Esophagus muscularis mucosa (tissue), 4 donors: ENCODE measurements at places on chromosomes 2 and 18. TPM values are rescaled to one million over a fixed set of nuclear protein-coding genes. Genes with fewer than 3 reads are reported as not detected.

The CD8B gene
- 4.3 TPM for total RNA-seq

The FAM237A gene
- not detected for total RNA-seq

The SPTBN1 gene
- 572 TPM for total RNA-seq

The IL1B gene
- total RNA-seq = 2.7 TPM

The ANKRD44 gene
- total RNA-seq = 41.4 TPM

The EML6 gene
- total RNA-seq = 4.6 TPM

The QPCT gene
- 4.0 TPM for total RNA-seq

The ACTG2 gene
- total RNA-seq = 4,198 TPM

The CTAGE1 gene
- not detected for total RNA-seq

The GRB14 gene
- total RNA-seq = 5.3 TPM

- no peaks in the 10 kb centered on the region for H3K4me1 ChIP-seq
- H3K27ac ChIP-seq = no peak overlapping the region
- no peak for DNase-seq
- H3K36me3 ChIP-seq = peaks cover 93% of the 10 kb centered on the region
- H3K4me3 ChIP-seq = no peak overlapping the region
- H3K27me3 ChIP-seq = no peaks in the 10 kb centered on the region
These were observed 10.2 kb downstream of the IAH1 start for GRCh38 chr2:9484533-9484932.

DNA sequence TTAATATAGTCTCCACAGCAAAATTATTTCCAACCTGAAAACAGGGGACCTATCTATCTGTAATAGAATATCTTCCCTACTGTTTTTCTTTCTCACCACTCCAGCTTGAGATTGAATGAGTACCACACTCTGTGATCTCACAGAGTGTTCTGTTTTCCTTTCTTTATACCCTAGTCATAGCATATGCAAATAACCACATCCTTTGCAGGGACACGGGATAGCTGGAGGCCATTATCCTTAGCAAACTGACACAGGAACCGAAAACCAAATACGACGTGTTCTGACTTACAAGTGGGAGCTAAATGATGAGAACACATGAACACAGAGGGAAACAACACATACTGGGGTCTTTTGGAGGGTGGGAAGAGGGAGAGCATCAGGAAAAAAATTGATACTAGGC is 224.7 kb downstream of the SLC8A1 start:
- H3K4me1 ChIP-seq = peaks cover 35% of the 10 kb centered on the region
- no peaks in the 10 kb centered on the region for H3K27me3 ChIP-seq
- DNase-seq = no peak
- H3K36me3 ChIP-seq = no peaks in the 10 kb centered on the region
- H3K27ac ChIP-seq = peak overlapping the region; percentile 38

- no peak for DNase-seq
- peaks cover 6% of the 10 kb centered on the region for H3K36me3 ChIP-seq
- H3K4me3 ChIP-seq = peak overlapping the region; percentile 77
- peak overlapping the region; percentile 94 for H3K27ac ChIP-seq
These were observed 693 bp downstream of the ORC2 start for GRCh38 chr2:200962811-200963123.

DNA sequence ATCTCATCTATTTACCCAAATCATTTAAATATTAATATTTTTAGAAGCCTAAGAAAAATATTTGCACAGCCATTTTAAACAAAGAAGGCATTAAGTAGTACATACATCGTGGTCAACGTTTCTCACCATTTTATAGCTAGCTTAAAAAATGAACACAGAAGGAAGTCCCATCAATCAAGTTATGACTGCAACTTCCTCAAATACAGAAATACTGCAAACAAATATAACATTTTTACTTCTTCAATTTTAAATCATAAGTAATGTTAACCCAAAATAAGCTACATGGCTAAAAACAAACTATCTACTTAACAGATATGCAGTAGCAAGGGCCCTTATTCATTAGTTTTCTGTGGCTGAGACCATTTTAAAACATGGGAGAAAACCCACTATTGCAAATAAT is 30.6 kb downstream of the ITSN2 start:
- no peaks in the 10 kb centered on the region for H3K27me3 ChIP-seq
- H3K36me3 ChIP-seq = no peaks in the 10 kb centered on the region
- no peak overlapping the region for H3K27ac ChIP-seq
- DNase-seq = no peak

DNA sequence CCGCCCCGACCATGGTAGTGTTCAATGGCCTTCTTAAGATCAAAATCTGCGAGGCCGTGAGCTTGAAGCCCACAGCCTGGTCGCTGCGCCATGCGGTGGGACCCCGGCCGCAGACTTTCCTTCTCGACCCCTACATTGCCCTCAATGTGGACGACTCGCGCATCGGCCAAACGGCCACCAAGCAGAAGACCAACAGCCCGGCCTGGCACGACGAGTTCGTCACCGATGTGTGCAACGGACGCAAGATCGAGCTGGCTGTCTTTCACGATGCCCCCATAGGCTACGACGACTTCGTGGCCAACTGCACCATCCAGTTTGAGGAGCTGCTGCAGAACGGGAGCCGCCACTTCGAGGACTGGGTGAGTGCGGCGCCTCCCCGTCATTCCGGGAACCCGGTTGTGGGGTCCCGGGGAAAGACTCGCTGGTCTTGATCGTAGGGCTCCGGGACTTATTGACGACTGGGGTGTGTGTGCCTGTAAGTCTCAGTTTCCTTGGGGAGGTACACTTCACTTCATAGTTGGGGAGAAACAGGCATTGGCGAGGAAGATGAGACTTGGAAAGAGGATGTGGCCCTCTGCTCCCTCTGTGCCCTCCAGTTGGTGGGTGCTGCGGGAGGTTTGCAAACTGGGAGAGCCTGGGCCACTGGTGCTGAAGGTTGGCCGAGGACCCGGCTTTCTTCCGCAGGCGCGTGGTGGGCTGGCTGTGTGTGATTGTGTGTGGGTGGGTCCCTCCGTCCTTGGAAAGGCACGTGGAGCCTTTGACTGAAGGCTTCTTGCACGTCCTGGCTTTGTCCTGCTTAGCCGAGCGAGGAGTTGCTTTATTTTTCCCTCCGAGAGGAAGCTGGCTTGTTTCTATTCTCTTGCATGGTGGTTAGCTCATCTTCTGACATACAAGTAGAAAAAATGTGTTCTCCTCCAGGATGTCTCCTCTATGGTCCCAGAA is 886 bp downstream of the PRKCE start:
- no peak for DNase-seq
- peaks cover 28% of the 10 kb centered on the region for H3K4me1 ChIP-seq
- peak overlapping the region; percentile 96 for H3K4me3 ChIP-seq

DNA sequence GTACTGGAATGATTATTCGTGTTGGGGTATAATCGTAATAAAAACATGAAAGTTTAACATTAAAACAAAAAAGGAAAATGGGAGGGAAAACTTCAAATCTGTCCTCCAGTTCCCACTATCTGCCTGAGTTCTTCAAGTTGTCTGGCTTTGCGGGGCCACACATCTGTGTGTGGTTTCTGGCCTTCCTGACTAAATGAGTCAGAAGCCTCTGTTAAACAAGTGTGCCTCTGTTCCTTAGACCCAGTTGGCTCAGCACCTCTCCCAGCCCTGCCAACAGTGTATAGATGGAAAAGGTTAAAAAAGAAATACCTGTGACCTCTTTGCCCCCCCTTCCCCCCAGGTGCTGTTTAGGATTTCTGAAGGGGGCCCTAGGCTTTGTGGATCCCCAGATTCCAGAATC is 30.2 kb downstream of the XDH start:
- no peak overlapping the region for H3K27ac ChIP-seq
- DNase-seq = no peak

DNA sequence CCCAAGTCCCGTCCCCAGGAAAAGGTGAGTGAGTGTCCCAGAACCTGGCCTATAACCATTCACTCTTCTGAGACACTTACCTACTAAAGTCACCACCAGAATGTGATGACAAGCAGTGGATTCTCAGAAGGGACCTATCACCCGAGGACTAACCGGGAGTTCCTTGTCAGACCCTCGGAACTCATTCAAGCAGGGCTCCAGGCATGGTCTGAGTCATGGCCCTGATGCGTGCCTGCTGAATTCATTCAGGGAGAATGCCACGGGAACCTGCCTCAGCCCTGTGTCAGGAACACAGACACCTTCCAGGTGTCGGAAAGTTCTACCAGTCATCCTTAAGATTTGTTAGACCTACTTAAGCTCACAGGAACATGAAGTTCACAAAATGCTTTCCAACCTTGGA is 29.8 kb downstream of the ALPK2 start:
- no peak overlapping the region for H3K4me3 ChIP-seq
- H3K27me3 ChIP-seq = no peaks in the 10 kb centered on the region
- no peak overlapping the region for H3K27ac ChIP-seq
- no peaks in the 10 kb centered on the region for H3K36me3 ChIP-seq
- no peak for DNase-seq

GRCh38 chr2:188199716-188200128 is 92.0 kb upstream of the GULP1 start:
- no peak overlapping the region for H3K27ac ChIP-seq
- no peak overlapping the region for H3K4me3 ChIP-seq
- DNase-seq = no peak
- no peaks in the 10 kb centered on the region for H3K4me1 ChIP-seq
- no peaks in the 10 kb centered on the region for H3K27me3 ChIP-seq
- no peaks in the 10 kb centered on the region for H3K36me3 ChIP-seq

DNA sequence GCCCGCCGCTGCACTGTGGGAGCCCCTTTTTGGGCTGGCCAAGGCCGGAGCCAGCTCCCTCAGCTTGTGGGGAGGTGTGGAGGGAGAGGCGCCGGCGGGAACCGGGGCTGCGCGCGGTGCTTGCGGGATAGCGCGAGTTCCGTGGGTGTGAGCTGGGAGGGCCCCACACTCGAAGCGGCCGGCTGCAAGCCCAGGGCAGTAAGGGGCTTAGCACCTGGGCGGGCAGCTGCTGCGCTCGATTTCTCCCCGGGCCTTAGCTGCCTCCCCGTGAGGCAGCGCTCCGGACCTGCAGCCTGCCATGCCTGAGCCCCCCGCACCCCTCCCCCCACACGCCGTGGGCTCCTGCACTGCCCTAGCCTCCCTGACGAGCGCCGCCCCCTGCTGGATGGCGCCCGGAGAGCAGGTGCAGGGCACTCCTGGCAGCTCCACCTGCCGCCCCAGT is 124.4 kb downstream of the CCDC178 start:
- H3K36me3 ChIP-seq = no peaks in the 10 kb centered on the region
- H3K27me3 ChIP-seq = no peaks in the 10 kb centered on the region
- DNase-seq = no peak
- no peak overlapping the region for H3K27ac ChIP-seq
- H3K4me1 ChIP-seq = no peaks in the 10 kb centered on the region

DNA sequence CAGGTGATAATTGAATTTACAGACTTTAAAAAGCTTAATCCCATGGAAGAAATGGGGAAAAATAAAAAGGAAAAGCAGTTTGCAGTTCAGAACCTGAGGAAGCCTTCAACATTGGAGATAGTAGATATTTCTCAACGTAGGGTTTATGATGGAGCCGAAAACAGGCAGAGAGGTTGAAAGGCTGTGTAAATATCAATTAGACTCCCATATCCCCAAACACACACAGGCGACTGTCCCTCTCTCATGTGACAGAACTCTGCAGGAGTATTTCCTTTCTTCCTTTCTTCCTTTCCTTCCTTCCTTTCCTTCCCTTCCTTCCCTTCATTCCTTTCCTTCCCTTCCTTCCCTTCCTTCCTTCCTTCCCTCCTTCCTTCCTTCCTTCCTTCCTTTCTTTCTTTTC is 406.5 kb downstream of the LPIN1 start:
- no peak for DNase-seq
- no peak overlapping the region for H3K27ac ChIP-seq

DNA sequence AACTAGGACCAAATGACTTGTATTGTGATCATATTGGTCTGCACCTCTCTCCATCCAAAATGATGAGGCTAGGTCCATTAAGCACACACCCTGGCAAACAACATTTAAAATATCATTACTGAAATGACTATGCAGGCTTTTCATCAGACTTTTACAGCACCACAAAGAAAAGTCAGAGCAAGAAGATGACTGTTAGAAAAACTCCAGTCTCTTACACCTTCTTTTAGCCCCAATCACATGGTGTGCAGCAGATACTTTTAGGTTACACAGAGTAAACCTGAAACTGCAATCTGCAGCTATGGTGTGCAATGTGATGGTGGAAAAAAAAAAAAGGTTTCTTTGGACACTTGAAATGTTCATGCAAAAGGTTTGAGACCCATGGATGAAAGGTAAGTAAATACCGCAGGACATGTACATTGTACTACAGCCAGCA is 5.4 kb upstream of the POLI start:
- H3K36me3 ChIP-seq = no peaks in the 10 kb centered on the region
- H3K4me3 ChIP-seq = no peak overlapping the region
- DNase-seq = no peak

DNA sequence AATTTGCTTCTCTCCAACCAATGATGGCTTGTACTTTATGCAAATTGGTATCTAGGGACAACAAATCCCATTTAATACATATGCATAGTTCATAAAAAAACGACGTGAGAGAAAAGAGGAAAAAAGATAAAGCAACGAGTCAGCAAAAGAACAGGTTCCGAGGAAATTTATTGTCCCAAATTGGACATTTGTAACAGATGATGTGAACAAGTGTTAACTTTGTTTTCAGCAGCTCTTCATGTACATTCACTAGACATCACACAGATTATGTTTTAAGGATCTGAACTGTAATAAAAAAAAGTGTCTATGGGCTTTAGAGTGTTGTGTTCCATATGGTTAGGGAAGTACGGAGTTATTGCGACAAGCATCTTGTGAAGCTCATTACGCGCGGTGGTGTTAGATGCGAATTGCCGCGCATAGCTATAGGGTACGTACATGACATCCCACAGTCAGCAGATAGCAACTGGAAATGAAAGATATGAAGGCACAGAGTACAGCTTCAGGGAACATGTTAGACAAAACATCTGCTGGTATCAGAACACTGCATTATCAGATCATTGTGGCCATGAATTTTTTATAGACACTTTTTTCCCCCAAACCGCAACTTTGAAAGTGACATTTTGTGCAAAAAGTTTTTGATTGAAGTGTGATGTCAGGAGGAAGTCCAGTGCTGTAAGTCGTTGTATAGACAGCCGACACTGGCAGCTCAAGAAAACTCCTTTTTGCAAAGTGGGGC is 1073.1 kb upstream of the FANCL start:
- no peak for DNase-seq
- no peak overlapping the region for H3K27ac ChIP-seq
- H3K4me1 ChIP-seq = no peaks in the 10 kb centered on the region
- no peaks in the 10 kb centered on the region for H3K36me3 ChIP-seq
- no peaks in the 10 kb centered on the region for H3K27me3 ChIP-seq
- H3K4me3 ChIP-seq = no peak overlapping the region

DNA sequence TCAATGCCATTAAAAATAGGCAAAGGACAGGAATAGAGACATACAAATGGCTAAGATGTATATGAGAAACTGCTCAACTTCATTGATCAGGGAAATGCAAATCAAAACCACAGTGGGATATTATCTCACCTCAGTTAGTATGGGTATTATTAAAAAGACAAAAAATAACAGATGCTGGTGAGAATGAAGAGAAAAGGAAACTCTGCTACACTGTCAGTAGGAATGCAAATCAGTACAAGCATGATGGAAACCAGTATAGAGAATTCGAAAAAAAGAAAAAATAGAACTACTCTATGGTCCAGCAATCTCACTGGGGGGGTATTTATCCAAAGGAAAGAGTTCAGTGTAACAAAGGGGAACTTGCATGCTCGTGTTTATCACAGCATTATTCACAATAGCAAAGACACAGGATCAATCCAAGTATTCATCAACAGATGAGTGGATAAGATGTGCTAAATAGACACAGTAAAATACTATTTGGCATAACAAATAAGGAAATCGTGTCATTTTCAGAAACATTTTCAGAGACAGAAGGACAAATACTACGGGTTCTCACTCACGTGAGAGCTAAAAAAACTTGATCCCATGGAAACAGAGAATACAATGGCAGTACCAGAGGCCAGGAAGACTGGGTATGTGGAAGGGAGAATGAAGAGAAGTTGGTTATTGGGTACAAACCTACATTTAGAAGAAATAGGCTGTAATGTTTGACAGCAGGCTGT is 60.6 kb downstream of the CCDC74A start:
- no peak overlapping the region for H3K27ac ChIP-seq
- no peaks in the 10 kb centered on the region for H3K27me3 ChIP-seq
- H3K4me3 ChIP-seq = no peak overlapping the region
- no peak for DNase-seq
- H3K36me3 ChIP-seq = no peaks in the 10 kb centered on the region
